CD4-positive, alpha-beta T cell treated with Interleukin-10 for 1 hour (primary cell): ENCODE measurements at places on chromosomes 4 and X.

DNA sequence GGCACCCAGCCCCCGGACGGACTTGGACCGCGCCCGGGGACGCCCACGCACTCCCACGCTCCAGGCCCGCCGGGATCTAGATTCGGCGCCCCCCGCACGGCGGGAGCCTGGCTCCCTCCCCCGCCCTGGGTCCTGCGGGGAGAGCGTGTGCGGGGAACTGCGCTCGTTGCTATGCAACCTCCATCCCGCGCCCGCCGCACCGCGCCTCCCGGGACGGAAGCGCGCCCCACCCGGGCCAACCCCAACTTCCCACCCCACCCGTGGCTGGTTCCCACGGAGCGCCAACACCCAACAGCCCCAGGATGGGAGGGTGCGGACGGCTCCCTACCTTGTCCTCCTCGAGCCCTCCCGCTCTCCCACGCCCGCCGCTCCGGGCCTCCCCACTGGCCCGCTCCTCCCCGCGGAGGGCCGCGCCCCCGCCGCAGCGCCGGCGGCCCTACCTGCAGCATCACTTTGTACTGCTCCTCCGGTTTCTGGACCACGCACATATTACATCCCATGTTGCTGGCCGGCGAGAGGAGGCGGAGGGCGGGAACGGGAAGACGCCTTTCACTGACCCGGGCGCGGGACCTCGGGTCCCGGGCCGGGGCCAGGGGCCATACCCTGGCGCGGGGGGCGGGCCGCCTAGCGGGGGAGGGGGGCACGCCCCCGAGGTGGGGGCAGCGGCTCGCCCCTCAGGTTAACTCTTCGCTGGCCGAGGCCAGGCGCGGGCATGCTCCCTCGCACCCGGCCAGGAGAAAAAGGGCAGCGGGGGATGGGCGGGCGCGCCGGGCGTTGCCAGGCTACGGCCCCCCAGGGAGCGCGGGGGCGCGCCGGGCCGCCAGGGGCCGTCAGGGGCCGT, at the start of gene PDZD4:
PDZD4 (minus strand) TSS at position 746 of the 841 bp plus-strand sequence; CDS start at position 500, 246 bp downstream.
- DNase-seq: peak; percentile 24

DNA sequence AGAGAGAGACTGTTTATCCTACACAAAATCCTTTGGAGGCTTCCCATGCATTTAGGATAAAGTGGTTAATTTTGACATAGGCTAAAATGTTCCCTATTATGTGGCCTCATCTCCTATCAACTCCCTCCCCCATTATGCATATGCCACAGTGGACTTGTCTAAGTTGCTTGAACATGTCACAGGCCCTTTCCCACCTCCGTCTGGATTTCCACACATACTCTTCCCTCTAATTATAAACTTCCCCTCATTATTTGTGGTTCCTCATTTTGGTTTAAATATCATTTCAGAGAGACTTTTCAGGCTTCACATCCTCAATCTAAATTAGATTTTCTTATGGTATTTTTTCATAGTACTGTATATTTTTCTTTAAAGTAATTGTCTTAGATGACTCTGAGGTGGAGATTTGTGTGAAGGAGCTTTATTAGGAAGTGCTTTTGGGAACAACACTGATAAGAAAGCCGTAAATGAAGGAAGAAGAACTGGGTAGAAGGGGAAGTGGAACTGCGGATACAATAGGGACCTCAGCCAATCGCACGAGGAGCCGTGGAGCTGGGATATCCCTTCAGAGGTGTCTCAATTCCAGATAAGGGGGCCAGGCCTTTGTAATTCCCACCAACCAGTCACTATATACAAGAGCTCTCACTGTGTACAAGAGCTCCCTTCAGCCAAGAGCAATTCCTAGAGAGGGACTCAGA, 7.9 kb downstream of the C4orf17 start:
- no peak for DNase-seq

DNA sequence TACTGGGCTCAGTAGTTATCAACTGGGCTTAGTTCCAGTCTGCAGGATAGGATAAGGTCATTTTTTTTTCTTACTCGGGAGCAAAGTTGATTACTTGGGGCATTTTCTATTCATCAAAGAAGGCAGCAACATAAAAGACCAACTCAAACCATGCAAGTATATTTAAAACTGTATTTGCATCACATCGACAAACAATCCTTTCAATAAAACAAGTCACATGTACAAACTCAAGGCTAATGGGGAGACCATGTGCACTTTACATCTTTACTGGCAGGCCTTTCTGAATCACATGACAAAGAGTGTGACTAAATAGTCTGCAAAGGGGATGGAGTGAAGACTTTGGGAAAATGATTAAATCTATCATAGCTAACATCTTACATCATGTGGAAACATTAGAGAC, 610.4 kb upstream of the BOD1L1 start:
- DNase-seq: no peak

DNA sequence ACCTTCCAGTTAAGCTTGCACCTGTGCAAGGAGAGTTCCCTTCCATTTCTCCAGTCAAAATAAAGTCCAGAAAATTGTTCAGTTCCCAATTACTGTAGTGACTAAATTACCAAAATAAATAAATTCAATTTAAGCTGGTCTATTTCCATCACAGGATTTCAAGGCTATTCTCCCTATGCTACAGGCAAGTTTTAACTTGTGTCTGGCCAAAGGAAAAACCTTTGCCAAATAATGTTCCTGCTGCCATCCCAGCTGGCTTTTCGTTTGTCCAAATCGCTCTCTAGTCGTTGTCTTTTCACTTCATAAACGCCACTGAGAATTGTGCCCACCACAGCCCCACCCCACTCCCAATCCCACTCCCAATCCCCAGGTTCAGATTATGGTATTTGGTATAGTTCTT, 2.4 kb downstream of the KCTD8 start:
- no peak for DNase-seq

DNA sequence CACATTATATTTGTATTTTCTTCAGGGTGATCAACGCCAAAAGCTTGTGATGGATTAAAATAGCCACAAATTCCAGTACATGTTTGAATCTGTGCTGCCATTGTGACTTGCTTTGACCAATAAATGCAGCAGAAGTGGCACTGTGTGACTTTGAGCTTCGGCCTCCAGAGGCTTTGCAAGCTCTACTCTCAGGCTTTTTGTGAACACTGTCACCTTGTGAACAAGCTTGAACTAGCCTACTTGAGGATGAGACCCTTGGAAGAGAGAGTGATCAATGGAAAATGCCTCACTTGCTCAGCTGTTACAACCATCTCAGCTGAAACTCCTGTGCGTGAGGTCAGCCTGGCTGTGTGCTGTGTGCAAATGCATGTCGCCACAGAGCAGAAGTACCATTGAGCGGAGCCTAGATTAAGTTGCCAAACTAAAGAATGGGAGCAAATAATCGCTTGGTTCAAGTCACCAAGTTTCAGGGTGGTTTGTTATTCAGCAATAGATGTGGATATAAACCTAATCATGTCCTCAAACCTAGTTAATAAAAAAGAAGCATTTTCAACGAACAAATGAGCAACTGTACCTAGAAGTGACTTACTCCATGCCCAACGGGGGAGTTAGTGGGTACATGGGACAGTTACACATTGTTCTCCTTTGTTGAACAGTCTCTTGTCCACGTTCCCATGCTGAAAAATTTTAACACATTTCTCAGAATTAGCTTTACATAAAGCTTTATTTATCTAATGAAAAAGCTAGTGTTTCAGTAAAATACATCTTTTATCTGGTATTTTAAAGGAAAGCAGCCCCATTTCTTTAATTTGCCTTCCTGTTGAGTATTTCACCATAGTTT, 23.5 kb downstream of the NOA1 start:
- DNase-seq: no peak

DNA sequence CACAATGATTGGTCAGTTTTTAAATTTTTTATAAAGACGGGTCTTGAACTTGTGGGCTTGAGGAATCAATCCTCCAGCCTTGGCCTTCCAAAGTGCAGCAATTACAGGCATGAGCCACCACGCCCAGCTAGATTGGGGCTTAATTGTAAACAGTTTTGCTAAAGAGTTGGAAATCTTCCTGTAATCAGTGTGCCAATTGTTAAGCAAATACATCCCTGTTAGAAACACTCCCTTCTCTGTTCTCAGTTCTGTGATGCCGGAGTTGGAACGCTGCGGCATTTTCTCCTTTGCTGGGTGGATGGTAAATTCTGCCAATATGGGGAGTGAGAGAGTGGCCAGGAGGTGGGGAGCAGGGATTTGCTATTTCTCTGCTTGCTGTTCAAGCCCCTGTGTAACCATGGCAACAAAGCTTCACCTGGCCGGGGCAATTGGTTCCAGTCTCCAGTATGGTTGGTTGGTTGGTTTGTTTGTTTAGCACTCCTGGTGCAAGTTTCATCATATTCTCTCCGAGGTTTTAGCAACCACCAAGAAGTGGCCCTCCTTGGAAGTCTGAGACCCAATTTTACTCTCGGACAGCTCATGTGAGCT, 3.0 kb upstream of the SPATA4 start:
- DNase-seq: no peak

DNA sequence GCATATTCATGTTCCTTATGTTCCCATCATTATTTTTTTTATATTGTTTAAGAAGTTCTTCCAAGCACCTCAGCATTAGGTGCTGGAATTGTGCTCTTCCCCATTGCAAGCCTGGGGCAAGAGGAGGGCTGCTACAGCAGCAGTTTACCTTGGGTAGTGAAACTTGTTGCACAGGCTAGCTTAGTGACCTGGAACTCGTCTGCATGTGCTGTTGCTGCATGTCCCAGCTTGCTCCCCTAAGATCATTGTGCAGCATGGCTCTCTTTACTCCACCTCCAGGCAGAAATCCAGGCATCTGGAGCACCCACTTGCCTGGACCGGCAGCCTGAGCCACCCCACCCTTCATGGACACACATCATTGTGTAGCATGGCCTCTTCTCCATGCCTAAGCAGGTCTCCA, 776.0 kb downstream of the GLUD2 start:
- no peak for DNase-seq

DNA sequence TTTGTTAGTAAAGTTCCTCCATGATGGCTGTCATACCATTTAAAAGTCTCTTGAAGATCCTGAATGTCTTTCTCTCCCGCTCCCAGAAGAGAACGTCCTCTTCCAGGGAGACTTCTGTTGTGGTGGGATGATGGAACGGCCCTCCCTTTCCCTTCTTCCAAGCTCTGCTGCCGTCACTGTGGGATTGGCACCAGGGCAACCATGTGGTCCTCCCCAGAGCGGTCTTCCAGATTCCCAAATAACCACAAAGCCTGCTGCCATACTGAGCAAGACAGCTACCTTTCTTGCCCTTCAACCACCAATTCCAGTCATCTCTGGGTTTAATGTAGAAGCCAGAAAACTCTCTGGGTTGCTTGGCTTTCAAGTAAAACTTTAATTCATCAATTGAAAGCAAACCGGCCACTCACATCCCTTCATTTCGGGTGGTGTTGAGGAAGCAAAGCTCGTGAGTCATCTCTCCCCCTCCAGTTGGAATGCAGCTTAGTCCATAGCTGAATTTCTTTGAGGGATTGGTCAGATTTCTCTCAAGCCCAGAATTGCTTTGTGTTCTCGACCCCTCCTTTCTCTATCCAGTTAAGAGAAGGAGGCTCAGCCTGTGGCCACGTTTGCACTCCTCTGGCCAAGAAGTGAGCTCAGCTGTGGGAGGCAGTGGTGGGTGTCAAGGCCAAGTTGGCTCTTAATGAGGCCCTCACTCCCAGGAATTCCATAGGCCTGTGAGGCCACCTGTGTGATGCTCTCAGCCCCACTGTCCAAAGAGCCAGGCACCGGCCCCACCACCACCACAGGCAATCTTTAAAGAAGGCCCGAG, 36.9 kb downstream of the FHDC1 start:
- DNase-seq: no peak

GRCh38 chr4:169758401-169758962, 738 bp upstream of the HPF1 start:
- DNase-seq: no peak

DNA sequence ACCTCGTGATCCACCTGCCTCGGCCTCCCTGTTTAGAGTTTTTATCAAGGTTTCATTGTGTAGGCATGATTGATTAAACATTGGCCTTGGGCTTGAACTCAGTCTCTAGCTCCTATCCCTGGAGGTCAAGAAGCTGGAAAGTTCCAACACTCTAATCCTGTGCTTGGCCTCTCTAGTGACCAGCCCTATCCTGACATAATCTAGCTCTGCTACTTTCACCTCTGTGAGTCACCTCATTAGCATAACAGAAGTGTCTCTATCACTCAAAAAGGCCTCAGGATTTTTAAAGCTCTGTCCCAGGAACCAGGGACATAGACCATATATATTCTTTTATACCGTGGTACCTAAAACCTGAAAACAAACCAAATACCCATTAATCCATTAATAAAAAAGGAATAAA, 377.5 kb downstream of the CENPC start:
- no peak for DNase-seq

DNA sequence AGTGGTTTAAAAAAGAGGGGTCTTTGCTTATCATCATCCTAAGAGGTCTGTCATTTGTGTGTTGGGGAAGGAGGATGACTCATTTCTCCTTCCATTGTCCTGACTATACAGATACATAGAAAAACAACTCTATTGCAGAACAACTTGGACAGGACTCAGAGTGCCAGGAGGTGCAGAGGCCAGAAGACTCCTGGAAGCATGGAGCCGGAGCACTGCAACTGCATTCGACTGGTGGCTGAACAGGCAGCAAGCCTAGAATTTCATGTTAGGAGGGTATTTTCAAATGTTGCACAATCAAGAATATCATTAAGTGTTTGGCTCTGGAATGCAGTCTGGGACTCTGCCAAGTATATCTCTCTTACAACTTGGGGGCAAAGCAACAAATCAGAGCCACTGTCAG, 35.0 kb upstream of the MAML3 start:
- no peak for DNase-seq
